ENCODE measurements at places on chromosomes 1 and 21.

- DNase-seq: no peak
Measured at GRCh38 chr1:154593390-154593789, 14.6 kb downstream of the ADAR start.

GRCh38 chr1:56817716-56818463 is 1.3 kb downstream of the FYB2 start:
- DNase-seq: no peak

DNA sequence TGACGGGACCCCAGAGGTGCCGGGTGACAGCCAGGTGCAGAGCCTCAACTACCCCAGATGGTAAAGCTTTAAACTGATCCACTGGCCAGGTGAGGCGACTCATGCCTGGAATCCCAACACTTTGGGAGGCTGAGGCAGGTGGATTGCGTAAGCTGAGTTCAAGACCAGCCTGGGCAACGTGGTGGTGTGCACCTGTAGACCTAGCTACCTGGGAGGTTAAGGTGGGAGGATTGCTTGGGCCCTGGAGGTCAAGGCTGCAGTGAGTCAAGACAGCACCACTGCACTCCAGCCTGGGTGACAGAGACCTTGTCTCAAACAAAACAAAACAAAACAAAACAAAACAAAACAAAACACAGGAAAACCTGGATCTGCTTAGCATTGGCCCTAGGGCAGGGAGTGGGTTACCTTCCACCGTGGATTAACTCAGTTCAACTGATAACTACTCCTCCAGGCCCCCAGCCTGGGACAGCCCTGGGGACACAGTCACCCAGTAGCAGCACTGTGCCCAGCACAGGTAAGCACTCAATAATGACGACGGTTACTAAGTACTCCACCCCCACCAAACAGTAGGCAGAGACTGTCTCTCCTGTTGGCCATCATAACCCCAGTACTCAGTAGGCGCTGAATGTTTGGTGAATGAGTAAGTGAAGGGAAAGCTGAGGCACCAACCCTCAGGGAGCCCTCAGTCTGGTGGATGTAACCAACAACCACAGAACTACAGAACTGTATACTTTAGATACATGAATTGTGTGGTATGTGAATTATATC is 21.6 kb downstream of the SLC66A1 start:
- no peak for DNase-seq

DNA sequence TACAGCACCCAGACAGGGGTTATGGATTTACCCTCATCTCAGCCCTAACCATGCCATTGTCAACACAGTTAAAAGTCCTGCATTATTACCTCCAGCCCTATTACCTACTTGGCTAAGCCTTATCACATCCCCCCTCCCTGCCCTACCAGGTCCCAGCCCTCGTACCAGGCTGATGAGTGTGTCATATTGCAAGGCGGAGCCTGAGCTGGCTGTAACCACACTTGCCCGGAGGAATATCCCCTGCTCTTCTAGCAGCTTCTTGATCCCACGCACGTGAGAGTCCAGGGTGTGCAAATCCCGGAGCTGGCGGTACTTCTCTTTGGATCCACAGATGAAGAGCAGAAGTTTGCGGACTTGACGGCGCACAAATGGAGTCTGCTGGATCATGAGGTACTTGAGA is 87.4 kb downstream of the UBR4 start:
- DNase-seq: no peak

DNA sequence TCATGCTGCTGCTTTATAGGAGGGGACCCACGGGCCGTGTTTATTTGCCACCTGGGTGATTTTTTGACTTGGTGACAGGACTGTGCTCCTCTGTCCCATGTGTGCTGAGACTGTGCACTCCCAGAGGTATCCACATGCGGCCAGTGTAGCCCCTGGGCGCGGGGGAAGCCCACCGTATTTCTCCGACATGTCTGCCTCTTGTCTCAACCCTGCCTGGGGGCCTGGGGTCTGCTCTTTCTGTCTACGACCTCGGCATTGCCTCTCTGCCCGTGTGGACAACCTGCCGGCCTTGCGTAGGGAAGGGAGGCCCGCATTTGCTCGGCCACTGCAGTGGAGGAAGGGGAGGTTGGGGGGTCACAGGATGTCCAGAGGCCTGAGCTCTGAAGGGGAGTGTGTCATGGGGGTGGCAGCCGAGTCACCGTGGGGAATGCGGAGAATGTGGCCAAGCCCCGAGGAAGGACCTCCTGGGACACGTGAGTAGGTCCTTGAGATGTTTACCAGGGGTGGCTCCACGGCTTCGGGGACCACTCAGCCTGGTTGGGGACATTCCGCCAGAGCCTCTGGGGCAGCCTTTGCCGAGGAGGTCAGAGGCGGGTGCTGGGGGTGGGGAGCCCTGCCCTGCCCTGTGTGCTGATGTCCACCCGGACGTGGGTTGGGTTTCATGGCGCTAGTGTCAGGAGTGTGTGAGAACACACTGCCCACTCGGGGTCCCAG is 11.0 kb downstream of the PRKCZ start:
- DNase-seq: no peak

GRCh38 chr1:110771245-110772022 is 96.7 kb upstream of the KCNA3 start:
- no peak for DNase-seq

DNA sequence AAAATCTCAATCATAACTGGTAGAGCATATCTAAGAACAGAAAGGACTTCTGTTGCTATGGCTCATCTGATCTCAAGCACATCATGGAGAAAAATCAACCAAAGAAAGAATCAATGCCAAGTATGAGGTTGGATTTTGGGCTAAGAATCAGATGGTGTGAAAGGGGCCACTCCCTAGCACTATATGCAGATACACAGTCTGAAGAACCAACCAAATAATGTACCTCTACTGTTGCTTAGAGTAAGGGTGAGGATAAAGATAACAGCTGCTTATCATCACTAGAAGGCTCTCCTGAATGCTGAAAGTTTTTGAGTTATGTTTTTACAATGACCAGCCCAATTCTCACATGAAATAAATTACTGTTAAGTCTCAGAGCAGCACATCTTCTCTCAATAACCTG is 35.6 kb downstream of the ST7L start:
- DNase-seq: no peak

DNA sequence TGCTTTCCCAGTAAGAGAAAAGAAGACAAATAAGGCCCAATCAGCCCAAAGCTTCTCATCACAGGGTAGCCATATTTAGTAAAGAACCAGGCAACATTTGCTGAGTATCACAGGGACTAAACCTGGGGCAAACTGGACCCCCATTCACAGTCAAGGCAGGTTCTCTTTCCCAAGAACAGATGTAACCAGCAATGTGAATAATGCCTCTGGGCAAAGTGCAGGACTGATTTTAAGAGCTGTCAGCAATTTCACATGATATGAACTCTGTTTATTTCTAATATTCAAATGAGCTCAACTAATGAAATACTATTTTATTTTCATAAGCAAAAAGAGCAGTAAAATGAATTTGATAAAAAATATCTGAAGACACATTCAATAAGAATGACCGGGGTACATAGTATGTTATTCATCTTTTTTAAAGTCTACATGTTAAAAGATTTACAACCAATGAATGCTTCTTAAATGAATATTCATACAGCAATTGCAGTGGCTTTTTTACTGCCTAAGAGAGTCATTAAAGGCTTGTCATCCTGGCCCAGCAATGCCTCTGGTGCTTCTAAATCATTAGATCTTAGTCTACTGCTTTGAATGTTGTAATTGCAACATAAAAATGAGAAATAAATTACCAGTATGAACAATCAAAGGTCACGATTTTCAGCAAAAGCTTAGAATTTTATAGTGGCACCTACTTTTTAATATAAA is 308.8 kb downstream of the SMYD3 start:
- no peak for DNase-seq

DNA sequence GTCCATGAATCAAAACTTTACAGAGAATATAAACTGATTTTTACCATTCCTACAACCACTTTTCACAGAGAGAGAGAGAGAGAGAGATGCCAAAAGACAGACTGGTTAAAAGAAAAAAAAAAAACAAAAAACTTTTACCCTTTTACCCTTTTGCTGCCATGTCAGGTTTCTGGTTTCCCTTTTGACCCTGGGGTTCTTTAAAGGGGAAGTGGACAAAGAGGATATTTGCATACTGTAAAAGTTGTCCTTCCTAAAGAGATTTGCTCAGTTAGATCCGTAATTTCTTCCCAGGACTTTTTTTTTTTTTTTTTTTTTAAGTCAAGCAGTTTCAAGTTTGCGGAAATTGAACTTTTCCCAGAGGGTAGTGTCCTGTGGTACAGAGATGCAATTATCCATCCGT is 287.8 kb upstream of the RGS18 start:
- DNase-seq: no peak

DNA sequence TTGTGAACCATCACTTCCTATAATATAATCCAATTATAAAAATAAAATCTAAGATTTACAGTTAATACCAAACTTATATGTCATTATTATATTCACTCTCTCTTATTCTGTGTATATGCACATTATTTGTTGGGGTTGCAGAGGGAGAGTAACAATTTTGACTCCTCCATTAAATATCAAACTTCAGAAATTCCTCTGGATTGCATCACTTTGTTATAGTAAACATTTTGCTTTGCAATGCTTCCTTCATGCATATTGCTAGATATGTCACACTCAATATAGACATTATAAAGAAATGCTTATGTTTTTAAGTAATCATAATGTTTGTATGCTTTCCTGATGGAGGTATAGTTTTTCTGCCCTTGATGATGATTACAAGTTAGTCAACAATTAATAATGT is 999.0 kb upstream of the ADGRL2 start:
- no peak for DNase-seq

GRCh38 chr1:93620172-93620840 is 61.3 kb downstream of the BCAR3 start:
- no peak for DNase-seq

DNA sequence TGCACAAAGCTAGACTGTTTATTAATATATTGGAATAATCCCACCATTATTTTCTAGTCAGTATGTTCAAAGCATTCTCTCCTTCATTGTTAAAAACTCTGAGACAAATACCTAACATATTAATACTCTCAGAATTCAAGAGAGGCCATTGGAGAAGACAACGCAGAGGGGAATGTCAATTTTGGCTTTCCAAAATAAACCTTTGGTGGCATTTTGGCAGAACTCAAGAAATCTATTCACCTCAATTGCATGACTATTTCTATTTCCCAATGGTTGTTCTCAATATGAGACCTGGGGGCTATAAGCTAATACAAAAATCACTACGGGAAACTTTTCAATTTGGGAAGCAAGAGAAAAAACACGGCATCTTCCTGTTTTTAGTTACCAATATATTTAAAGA is 58.5 kb downstream of the RUSC1 start:
- no peak for DNase-seq

GRCh38 chr1:183810121-183810520 is 5.2 kb downstream of the RGL1 start:
- DNase-seq: no peak

- DNase-seq: no peak
Measured at GRCh38 chr1:160646711-160647328, at the start of gene SLAMF1. SLAMF1 (minus strand) TSS chr1:160647044; CDS start chr1:160646945, 99 bp downstream.

- no peak for DNase-seq
Measured at GRCh38 chr21:16624479-16625118, 888.2 kb upstream of the CXADR start.

- DNase-seq: no peak
Measured at GRCh38 chr1:110800079-110800478, 72.9 kb upstream of the CD53 start.

GRCh38 chr1:177925006-177925405 is 44.9 kb downstream of the SEC16B start:
- DNase-seq: no peak

DNA sequence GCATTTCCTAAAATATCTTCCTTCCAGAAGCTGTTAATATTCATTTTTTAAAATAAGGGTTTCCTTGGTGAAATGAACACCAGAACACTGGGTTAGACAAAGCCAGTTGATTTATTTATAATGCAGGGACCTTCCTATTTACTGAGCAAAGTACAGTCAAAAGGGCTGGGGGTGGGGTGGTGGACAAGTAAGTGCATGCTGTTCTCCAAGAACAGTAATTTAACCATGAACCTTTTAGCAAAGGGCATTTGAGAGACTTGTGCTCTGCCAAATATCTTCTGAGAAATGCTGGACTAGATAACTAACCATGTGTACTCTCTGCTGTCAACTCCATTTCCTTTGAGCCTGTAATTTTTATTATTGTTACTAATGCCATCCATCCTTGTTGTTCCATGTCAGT is 100.2 kb downstream of the OMA1 start:
- no peak for DNase-seq

DNA sequence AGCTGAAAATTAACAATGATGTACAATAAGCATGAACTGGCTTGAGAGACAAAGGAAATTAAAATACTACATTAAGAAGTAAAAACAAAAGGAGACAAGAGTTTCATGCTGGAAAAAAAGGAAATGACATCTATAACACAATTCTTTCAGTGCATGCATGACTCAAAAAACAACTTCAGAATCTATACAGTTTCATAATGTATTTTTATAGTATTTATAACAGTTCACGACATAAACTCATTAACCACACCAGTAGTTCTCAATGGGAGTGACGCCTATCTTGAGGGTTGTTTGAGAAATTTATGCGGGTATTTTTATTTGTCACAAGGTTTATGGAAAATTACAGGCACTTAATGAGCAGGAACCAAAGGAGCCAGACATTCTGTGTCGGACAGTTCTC is 168.5 kb downstream of the SMYD3 start:
- DNase-seq: no peak

DNA sequence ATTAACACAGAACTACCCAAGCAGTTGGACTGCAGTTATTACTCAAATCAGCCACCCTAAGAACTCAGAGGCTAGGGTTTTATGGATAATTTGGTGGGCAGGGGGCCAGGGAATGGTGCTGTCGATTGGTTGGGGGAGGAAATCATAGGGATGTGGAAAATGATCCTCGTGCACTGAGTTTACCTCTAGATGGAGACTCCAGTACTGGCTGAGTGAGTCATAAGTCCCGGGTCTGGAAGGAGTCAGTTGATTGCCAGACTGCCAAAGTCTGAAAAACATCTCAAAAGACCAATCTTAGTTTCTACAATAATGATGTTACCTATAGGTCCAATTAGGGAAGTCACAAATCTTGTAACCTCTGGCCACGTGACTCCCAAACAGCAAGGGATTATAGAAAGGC is 257.5 kb upstream of the PRMT6 start:
- DNase-seq: no peak

DNA sequence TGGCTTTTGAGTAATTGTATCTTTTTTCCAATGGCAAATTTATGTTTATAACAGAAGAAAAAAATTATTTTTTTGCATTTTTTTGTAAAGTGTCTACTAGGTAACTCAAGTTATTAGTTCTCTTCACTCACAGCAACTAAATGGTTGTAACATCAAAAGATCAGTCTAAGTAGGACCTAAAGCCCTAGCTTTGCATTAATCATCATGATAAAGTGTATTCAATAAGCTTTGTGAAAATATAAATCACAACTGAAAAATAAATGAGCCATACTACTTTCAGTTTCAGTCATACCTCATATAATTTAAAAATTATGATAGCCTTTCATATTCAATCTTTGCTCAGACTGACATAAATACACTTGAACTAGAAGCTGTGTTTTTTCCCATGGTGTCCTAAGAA is 6.9 kb downstream of the TAF5L start:
- no peak for DNase-seq

All from activated CD4-positive, CD25-positive, alpha-beta regulatory T cell treated with anti-CD3 and anti-CD28 coated beads, Interleukin-2, amount 50 U/mL, for 16 hours (primary cell).